ENCODE measurements at places on chromosomes 4 and X.
A peak's percentile ranks its signal among the peaks of the same experiment; 100 is the strongest.

DNA sequence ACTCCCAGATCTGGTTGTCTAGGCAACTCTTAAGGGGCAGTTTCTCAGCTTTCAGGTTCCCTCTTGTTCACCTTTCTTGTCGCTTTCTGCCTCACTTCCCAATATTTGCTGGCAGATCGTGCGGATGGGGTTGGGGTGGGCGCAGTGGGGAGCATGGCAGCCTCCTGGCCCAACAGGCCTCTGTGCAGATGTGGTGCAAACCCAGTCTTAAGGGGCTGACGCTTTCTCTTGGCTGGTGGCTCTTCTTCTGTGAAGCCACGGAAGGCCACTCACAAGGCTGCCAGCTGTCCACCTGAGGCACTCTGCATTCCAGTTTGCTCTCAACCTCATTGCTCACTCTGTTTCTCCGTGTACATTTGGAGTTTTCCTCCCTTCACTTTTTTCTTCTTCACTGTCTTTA is 61.7 kb downstream of the NBDY start:
- DNase-seq = no peak

- DNase-seq = no peak
Observed at GRCh38 chrX:6729626-6730025, 194.7 kb upstream of the VCX3A start.

GRCh38 chrX:1500701-1501624 is 36.0 kb downstream of the P2RY8 start:
- DNase-seq = no peak

GRCh38 chr4:61596606-61597340 is 396.6 kb downstream of the ADGRL3 start:
- DNase-seq = no peak

DNA sequence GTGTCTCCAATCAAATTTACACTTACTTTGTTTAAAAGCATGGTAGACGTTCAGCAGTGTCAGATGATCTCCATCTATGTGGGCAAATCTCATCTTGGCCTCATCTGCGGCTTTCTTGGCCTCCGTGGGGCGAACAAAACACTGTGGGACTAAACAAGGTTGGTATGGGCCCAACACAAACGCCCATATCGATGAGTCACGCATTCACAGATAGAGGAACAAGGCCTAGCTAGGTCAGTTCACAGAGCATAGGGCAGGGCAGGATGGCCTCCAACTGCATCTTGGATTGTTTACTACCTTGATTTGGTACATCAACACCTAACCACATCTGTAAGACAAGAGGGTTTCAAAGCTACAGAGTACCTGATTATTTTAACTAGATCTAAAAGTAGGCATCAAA is 47.3 kb downstream of the DHX15 start:
- no peak for DNase-seq

GRCh38 chrX:49188468-49189076 is 2.4 kb upstream of the PRICKLE3 start:
- no peak for DNase-seq

GRCh38 chrX:55213381-55213780 is 6.8 kb upstream of the PAGE5 start:
- DNase-seq = no peak

DNA sequence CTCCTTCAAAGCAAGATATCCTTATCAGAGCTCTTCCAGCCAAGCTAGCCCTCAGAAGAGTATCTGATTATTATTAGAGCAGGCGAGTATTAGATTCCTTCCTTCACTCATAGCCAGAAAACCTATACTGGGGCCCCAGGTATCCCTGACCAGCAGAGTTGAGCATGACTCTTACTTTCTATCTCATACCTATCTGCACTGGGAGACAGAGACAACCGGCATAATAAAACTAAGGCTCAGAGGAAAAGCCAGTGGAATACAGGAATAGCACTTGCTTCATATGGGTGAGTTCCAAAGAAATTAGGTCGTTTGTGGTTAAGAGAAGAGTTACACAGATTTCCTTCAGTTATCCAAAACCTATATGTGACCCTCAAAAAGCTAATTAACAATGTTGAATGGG is 41.8 kb upstream of the COX7B2 start:
- no peak for DNase-seq

DNA sequence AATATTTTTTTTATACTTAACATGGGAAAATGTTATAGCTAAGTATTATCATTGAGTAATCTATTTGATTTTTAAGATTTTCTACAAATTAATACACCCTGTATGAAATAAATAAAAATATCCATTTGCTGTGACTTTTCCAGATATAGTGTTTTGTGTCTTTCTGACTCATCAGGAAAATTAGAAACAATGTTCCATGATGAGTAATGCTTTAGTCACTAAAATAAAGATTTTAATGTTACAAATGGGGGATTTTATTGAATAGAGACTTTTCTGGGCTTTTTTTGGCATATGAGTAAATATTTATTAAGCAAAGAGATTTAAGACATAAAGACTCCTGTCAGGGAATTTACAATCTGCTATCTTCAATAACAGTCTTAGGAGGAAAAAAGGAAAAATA is 279.2 kb upstream of the NOCT start:
- DNase-seq = peak; percentile 68

- no peak for DNase-seq
Observed at GRCh38 chr4:73193155-73193554, 65.4 kb downstream of the ANKRD17 start.

GRCh38 chr4:14719053-14719452 is 283.2 kb upstream of the CPEB2 start:
- peak; percentile 38 for DNase-seq

DNA sequence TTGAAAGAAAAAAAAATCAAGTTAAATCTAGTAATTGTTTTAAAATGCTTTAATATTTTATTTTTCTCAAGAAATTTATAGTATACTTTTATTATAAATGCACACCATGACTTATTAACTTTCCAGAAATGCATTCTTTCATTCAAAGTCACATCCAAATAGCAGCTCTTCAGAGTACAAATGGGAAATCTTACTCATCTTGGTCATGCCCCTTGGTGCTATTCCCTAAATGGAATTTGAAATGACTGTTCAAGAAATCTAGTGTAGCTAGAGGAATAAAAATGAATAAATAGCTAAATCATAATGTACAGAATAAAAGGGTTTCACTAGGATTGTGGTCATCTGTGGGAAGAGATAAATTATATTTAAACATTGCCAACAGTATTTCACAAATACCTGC is 1139.7 kb downstream of the PCDH18 start:
- peak; percentile 77 for DNase-seq

DNA sequence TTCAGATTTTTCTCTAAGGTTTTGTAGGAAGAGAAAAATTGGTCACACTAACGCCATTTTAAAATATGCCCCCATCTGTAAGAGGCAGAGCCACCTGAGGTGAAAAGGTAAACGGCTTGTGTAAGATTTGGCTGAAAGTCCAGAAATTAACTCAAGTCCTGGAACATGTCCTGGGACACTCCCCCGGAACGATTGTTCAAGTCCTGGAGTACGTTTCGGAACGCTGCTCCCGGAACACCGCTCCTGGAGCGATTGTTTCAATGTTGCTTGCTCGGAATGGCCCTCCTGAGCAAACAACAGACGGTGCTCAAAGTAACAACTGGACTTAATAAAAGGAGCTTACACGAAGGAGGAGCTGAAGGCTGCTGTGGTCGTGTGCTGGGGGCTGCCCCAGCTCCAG is 796.5 kb upstream of the SLIT2 start:
- no peak for DNase-seq

DNA sequence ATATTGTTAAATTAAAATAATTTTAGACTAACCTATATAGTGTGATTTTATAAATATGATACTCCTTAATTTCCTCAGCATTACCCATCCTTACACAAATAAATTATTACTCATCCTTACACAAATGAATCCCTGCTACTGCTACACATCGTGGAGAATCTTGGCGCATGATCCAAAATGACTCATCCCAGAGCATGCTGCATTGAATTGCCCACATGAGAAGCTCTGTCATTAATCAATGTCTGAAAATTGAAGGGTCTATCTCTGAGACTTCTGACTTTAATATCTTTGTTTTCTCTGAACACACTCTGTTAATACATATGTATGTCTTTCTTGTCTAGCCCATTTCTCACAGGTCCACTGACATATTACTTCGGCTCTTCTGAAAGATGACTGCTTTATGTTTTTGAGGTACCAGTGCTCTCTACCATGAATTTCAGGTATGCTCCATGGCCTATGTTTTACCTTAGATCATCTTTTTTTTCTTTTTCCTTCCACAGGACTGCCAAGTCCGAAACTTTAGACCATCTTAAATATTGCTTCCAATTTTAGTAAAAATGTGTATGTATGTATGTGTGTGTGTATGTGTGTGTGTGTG is 15.7 kb upstream of the DUSP21 start:
- peak; percentile 63 for DNase-seq

All from adipocyte (in vitro differentiated cells).